Frontal cortex (tissue), 4 donors: ENCODE measurements at places on chromosomes 13 and 19.

DNA sequence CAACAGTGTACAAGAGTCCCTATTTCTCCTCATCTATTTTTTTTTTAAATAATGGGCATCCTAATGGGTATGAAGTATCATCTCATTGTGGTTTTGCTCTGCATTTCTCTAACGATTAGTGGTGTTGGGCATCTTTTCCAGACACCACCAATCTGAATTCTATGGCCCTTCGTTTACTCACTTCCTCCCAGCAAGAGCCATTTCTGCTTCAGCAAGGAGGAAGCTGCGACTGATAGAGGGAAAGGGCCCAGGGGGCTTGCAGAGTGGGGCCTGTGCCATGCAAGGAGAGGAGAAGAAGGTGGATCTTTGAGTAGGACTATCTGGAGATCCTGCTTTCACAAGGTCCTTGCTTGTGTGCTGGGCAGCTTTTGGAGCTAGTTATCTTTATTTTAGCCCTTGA lies 58.0 kb downstream of the USPL1 start:
- DNase-seq: no peak

GRCh38 chr13:106183410-106184065 lies 351.9 kb downstream of the EFNB2 start:
- DNase-seq: no peak

- no peak for DNase-seq
These were observed 7.5 kb upstream of the ATP8B3 start for GRCh38 chr19:1819341-1820255.

DNA sequence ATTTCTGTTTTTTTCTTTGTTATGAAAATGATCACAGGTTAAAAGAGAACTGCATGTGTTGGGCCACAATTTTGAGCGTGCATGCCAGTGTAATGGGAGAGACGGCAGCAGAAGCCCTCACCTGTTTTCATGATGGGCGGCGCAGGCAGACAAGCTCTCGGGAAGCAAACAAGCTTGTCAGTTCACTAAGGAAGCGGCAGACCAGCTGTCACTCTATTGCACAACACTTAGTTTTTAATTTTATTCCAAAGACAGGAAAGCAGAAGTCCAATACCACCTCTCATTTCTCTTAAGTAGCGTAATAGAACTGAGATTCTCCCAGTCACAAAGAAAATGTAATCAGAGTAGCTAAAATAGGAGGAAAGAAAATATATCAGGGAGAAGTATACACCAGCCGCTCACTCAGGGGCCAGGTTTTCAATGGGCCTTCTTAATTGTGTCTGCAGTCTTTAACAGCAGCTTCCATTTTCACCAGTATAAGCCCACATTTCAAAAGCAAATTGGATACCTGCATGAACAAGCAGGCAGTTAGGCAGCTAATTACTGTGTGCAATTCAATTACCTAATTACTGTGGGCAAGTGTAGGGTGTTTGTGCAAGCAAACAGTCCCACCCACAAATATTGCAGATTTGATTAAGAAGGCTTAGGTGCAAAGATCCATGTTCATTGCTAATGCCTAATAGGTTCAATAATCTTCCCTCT lies 711.4 kb downstream of the DIAPH3 start:
- no peak for DNase-seq

DNA sequence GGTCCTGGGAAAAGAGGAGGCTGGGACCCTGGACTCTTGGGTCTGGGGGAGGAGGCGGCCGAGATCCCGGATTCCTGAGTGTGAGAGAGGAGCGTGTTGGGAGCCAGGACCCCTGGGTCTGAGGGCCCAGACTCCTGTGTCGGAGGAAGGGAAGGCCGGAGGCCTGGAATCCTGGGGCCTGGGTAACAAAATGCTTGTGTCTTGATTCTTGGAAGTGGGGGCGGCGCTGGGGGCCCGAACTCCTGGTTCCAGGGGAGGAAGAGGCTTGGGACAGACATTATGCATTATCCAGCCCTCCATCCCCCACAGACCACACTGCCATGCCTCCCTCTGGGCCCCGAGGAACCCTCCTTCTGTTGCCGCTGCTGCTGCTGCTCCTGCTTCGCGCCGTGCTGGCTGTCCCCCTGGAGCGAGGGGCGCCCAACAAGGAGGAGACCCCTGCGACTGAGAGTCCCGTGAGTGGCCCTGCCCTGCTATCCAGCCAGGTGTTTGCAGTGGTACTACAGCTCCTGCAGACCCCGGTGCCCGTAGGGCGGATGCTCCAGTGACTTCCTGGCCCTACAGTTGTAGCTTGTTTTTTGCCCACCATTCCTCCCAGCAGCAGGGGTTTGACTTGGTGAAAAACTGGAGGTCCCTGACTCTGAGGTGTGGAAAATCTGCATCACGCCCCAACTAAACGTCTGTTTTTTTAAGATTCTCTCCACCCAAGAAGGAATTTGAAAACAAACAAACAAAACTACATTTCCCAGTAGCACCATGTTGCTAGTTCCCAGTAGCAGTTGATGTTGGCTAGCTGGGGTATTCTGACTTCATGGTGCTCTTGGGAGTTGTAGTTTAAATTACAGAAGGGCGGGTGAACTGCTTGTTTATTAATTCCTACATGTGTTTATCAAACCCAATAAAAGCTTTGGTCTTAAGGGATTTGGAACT lies 630 bp downstream of the NUCB1 start:
- DNase-seq: no peak

DNA sequence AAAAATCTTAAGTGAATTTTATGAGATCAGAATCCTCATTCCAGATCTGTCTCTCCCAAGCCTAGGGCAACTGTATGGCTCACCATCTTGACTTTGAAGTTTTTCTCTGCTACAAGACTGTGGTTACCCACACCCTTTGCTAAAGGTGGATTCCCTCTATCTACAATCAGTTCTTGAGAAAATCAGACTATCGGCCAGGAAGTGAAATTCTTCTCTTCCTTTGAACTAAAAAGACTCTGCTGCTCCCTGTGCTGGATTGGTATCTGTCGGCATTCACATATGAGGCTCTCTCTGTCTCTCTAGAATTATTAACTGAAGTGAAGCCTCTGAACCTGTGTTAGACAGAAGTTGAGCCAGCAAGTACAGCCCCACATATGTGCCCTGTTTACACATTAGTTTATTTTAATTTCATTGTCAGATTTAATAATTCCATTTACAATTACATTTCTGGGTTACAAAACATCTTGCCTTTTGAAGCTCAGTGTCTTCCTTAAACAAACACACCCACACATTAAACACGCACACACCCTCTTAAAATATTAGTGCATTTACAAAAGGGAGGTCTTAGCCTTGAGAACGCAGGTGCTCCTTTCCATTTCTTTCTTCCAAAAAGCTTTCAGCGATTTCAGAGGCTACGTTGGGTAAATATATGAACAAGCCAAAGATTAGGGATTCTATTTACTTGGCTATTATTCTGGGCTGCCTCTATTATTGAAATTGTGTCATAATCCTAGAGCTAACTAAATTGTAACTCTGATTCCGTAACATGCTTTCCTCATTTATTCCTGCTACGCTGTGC lies 145.7 kb downstream of the MIPEP start:
- DNase-seq: no peak

GRCh38 chr19:5079071-5079774 lies 110.3 kb downstream of the KDM4B start:
- DNase-seq: no peak

DNA sequence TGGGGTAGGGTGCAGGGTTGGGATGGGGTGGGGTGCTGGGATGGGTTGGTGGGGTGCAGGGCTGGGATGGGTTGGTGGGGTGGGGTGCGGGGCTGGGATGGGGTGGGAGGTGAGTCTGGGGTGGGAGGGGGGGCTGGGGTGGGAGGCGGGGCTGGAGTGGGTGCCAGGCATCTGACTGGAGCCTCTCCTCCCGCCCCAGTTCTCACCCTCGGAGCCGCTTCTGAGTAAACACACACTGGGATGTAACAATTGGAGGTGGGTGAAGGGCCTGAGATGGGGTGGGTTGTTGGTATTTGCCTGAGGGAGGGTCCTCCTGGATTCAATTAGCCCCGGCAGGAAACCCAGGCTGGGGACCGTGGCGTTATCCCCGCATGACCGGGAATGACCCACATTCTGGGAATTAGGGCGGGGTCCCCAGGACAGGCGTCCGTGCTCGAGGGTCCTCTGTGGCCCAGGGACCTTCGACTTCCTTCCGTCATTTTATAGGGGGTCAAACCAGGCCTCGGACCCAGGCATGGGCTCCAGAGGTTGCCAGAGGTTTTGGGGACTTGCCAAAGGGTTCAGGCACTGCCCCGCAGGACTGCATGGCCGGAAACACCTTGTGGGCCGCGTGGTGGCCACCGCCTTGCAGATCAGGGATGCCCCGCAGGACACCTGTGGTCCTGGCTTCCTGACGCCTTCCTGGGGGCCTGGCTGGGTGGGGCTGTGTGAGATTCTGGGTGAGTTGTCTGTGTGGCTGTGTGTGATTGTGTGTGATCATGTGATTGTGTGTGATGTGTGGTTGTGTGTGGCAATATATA lies 1.4 kb downstream of the TMPRSS9 start:
- no peak for DNase-seq

DNA sequence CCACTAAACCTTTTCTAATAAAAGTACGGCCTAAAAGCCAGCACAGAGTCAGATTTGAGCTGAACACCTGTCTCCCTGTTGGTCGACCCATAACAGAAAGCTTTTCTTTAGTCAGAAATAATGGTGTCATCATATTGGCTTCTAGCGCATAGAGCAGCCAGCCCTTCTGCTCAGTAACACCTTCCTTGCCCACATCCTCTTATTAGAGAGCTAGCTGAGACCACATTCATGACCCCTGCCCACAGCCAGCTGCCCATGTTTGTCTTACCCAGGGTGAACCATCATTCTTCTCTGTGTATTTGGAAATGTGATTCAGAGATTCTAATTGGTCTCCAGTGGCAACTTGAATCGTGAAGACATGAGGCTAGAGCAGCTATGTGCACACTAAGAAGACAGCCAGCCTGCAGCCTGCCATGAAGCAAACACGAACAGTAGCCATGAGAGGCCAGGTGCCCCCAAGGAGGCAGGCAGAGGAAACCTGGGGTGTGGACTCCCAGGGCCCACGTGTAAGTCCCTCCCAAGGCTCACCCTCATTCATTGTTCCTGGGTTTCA lies 82.3 kb upstream of the PDCD5 start:
- no peak for DNase-seq

GRCh38 chr19:21321134-21321533 lies 8.1 kb downstream of the ZNF708 start:
- no peak for DNase-seq

GRCh38 chr13:76837801-76838200 lies 48.4 kb downstream of the KCTD12 start:
- DNase-seq: no peak

DNA sequence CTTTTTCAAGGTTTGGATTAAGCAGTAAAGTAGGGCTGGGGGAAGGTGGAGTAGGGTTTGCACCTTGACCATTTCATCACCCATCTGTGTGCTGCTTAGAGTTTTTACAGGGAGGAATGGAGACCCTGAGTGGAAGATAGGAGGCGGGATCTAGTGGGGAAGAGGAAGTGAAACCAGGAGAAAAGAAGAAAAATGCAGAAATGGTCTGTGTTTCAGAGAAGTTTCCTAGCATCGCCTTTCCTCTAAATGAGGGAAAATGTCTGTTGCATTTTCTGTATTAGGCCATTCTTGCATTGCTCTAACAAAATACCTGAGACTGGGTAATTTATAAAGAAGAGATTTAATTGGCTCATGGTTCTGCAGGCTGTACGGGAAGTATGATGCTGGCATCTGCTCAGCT lies 64.1 kb downstream of the TPT1 start:
- no peak for DNase-seq

GRCh38 chr19:53977991-53978731 lies 13.3 kb upstream of the CACNG6 start:
- DNase-seq: peak; percentile 70

DNA sequence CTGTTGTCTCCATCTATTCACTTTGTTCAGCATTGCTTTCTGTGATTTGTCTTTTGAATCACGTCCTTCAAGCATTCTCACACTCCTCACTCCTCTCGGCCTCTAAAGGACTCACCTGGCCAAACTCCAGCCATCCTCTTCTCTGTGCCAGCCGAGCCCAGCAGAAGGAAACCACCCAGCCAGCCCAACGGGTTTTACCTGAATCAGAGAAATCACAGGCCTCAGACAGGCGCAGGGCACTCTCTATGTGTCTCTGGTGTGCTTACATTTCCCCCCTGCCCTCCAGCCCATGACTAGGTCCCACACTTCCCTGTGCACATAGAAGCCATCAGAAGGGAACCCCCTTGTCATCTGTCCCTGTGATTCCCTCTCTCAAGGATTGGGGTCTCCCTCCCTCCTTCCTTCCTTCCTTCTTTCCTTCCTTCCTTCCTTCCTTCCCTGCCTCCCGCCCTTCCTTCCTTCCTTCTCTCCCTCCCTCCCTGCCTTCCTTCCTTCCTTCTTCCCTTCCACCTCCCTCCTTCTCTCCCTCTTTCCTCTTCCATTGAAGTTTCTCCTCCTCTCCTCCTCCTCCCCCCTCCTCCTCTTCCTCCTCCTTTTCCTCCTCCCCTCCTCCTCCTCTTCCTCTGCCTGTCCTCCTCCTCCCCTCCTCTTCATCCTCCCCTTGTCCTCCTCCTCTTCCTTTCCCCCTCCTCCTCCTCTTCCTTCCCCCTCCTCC lies 8.8 kb upstream of the ZNF541 start:
- no peak for DNase-seq

GRCh38 chr13:112783135-112783977 lies 93.5 kb downstream of the ATP11A start:
- no peak for DNase-seq

- peak; percentile 89 for DNase-seq
These were observed at the start of gene SCN1B for GRCh38 chr19:35030257-35031071. TSS of gene SCN1B (plus strand) at chr19:35030470. CDS start at chr19:35030821, 351 bp downstream.

DNA sequence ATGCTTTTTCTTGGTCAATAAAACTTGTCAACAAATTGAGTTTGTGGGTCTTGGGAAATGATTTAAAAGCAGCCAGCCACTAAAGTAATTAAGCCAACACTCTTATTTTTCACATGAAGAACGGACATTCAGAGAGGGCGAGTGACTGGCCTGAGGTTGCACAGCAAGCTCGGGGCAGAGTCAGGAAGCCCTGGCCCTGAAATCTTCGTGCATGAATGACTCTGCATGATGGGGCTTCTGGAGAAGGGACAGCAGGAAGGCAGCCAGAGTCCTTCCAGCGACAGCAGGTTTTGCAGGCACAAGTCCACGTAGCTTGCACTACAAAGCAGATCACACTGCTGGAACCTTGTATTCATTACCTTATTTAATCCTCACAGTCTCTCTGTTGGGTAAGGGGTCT lies 232.5 kb downstream of the ZNF536 start:
- DNase-seq: no peak

DNA sequence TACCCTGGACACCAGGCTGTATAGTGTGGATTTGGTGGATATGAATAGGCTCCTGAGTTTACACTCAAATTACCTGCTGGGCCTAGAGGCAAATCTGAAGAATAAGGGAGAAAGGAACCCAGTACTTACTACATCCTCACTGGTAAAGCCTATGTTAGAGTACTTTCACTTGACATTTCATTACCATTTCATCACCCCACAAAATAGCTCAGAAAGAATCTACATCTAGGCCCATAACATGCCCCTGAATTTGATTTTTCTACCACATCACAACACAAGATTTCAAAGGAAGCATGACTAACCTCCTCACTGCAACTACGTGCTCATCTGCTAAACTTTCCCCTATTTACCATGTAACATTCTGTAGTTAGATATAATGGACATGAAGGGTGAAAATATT lies 43.3 kb downstream of the VWA8 start:
- DNase-seq: no peak
